ENCODE measurements at places on chromosomes 7 and 10.

- no peak for DNase-seq
Observed at GRCh38 chr7:112076324-112076723, 129.9 kb downstream of the DOCK4 start.

- no peak for DNase-seq
Observed at GRCh38 chr7:152527610-152528032, 91.8 kb upstream of the KMT2C start.

DNA sequence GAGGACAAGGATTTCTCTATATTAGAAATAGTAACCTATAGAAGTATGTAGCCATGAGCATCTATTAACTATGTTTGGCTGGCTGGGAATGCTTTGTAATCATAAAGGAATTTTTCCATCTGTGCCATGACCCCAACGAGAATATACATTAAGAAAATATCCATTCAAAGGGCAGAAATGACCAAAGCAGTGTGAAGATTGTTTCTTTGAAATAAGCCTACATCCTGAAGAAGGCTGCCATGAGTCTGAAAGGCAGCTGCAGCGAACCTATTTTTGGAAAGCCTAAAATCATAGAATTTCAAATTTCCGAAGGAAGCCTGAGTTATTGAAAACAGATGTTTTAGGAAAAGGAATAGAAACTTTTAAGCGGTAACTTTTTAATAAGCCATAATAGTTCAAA is 244.2 kb upstream of the FOXK1 start:
- DNase-seq: no peak

DNA sequence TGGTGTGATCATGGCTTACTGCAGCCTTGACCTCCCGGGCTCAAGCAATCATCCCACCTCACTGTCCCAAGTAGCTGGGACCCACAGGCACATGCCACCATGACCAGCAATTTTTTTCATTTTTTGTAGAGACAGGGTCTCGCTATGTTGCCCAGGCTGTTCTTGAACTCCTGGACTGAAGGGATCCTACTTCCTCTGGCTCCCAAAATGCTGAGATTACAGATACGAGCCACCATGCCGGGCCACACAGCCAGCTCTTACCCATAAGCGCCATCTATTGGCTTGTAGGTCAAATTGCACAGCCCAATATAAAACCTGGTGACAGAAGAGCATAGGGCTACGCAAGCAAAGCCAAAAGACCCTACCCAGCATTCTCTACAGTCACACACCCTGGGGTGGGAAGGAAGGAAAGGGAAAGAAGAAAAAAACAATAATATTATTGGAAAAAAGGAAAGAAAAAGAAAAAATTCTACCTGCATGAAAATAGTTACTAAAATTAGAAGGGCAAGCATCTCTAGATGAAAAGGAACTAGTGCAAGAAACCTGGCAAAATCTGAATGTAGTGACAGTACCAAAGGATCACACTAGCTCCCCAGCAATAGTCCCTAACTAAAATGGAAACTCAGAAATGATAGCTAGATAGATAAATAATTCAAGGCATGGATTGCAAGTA is 29.4 kb upstream of the AMPH start:
- peak; percentile 7 for DNase-seq

DNA sequence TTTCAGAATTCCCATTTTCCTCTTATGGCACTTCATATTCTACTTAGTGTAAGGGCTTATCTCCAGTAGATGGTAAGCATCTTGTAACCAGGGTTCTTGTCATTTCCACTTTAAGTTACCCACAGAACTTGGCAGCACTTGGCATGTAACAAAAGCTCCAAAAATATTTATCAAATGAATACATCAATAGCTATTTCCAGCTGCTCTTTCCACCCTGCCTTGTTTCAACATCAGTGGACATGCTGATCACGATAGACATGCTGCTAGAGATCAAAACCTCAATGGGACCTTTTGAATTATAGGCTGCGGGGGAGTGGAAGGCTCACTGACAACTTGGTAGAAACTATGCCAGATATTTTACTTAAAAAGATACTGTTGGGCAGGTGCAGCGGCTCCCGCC is 32.9 kb downstream of the HOXA1 start:
- no peak for DNase-seq

All from activated naive CD4-positive, alpha-beta T cell treated with Interleukin-2 at 50 U/mL for 16 hours (primary cell).